B cell (primary cell): ENCODE measurements at places on chromosomes 4 and X.

- DNase-seq: no peak
Measured at GRCh38 chr4:144289667-144290428, 149.3 kb upstream of the GYPA start.

- no peak for DNase-seq
Measured at GRCh38 chr4:156169011-156169410, 215.3 kb upstream of the CTSO start.

GRCh38 chrX:95076449-95076848 lies 1402.4 kb downstream of the FAM133A start:
- no peak for DNase-seq

- DNase-seq: no peak
Measured at GRCh38 chr4:53346920-53347852, 18.7 kb downstream of the SCFD2 start.

DNA sequence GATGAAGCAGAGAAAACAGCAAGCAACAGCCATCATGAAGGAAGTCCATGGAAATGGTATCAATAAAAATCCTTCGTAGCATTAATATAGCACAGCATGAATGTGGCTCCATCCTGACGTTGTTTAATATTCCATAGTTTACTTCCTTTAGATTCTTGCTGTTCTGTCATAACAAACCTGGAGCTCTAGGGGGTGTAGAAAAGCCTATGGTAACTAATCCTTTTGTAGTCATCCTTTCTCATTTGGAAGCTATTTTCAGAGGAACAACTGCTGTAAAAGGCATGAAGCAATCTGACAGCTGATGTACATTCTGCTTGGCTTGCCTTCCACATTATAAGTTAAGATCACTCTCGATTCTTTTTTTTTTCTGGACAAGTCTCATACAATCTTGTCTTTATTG lies 914 bp downstream of the MYOZ2 start:
- DNase-seq: no peak

GRCh38 chr4:120055162-120055561 lies 11.5 kb downstream of the MAD2L1 start:
- DNase-seq: no peak

DNA sequence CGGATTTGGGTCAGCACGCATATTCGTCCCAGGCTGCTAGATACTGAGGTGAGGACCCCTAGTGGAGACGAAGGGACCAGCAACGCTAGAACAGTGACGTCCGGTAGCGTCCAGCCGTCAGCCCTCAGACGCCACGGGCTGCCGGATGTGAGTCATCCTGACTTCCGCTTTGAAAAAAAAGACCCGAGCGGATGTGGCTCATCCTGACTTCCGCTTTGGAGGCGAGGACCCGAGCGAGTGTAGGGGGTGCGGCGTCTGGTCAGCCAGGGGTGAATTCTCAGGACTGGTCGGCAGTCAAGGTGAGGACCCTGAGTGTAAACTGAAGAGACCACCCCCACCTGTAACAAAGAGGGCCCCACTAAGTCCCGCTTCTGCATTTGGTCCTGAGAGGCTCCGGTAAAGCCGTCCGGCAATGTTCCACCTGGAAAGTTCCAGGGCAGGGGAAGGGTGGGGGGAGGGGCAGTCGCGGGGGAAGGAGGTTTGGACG lies at the start of gene MAGEB2:
Gene MAGEB2, plus strand, starts transcription at position 207 of the 487 bp plus-strand sequence. CDS start 3,018 bp downstream, outside the sequence.
- DNase-seq: no peak

DNA sequence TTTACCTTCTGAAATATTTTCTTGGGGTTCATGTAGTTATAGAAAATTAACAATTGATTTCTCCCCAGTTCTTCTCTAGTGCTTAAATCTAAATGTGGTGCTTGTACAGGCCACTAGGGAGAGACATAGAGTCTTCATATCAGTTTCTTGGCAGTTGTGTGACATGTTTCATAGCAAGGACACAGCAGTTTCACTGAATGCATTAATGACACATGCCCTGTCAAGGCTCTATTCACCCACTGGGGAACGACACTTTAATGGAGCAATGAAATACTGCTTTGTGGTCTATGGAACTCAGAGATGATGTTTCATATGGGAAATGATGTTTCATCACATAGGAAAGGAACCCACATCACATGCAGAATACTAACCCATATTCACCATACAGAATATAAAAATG lies 2.8 kb downstream of the VEGFC start:
- no peak for DNase-seq

DNA sequence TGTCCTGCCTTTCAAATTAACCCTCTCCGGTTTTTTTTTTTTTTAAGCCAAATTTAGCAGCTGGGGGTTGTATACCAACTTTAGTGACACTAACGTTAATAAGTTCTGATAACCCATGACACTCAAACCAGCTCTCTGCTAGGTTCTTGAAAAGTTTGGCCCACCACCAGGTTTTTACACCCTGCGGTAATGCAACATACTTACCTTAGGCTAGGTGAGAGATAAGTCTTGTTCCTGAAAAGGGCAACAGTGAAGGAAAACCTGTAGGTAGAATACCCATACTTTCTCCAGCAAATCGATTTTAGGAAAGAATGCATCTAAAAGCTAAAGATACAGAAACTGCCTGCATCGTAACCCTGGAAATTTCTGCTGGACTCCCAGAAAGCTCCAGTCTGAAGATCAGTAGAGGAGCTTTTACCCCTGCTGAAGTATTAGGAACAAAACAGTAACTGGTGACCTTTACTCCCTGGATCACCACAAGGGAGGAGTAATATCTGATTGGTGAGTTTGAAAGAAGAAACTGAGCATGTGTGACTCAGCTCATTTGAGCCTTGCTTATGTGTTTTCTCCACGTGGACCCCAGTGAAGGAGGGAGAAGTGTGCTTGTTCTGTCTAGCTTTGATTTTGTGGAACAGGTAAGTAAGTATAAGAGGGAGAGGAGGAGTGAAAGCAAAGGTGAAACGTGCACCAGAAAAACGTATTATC lies 34.4 kb upstream of the COX18 start:
- DNase-seq: no peak

- DNase-seq: no peak
Measured at GRCh38 chrX:116009861-116010710, 160.5 kb upstream of the AGTR2 start.

GRCh38 chrX:137227151-137227550 lies 193.4 kb upstream of the GPR101 start:
- DNase-seq: no peak

DNA sequence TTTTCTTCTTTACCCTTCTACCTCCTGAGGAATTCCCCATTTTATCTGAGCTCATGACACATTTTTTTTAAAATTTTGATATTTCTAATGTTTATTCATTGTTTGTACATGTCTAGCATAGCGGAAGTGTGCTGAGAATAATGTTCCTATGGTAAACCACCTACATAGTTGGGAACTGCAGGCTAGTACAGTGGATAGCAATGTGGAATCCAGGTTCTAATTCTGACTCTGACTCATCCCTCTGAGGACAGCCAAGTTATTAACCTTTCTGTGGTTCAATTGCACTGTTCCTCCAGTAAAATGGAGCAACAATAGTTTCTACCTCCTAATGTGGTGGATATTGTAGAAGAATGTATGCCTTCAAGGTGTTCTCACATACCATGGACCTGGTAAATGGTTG lies 20.6 kb upstream of the APELA start:
- no peak for DNase-seq

GRCh38 chrX:119887721-119888425 lies 7.8 kb upstream of the AKAP14 start:
- peak; percentile 66 for DNase-seq

- DNase-seq: no peak
Measured at GRCh38 chr4:82559735-82560120, 2.1 kb downstream of the TMEM150C start.

DNA sequence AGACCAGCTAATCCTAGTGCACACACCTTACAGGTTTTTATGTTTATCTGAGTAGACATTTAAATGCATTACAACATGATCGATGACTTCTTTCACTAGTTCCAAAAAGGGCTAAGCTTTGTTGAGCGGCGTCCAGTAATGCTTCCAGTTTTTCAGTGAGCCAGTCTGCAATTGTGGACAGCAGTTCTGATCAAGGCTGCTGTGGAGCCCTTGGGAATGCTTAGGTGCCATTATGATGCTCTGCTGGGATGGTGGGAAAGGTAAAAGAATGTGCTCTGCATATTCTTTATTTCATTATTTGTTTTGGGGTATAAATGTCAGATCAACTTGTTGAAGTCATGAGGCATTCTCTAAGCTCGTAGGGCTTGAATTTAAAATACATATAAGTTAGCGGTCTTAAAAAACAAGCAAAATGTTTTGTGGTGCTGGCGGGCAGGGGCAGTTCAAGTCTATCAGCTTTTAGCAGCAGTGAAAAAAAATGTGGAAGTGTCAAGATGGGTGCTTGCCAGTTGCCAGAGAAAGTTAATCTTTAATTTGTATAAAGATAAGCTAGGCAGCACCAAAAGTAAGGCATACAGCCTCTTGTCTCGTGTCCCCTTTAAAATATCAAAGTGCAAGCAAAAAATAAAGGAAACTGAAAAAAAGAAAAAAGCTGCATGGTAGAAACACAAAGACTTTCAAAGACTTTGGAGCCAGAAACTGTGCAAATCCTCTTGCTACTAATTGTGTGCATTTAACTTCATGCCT lies 5.8 kb downstream of the MID1IP1 start:
- DNase-seq: no peak

DNA sequence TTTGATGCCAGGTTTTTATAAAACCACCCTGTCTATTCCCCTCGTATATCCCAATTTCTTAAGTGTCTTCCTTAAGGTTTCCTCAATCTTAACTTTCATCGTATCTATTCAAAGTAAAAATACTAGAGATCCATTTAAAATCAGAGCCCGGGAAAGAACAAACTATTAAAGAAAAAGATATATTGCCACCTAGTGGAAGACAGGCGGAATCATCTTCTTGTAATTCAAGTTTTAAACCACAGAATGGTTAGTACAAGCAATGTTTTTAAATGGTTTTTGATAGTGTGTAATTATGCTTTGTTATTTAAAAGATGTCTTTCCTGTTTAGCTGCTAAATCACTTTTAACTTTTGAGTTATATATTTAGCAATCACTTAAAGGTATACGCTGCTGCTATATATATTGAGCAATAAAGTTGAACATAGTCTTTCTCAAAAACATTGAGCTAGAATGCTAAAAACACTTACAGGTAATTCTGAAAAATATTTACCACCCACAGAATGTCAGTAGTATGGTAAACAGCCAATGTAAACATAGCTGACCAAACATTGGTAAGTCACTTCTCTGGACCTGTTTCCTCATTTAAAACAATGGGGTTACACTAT lies 18.2 kb downstream of the PRDM8 start:
- peak; percentile 54 for DNase-seq

DNA sequence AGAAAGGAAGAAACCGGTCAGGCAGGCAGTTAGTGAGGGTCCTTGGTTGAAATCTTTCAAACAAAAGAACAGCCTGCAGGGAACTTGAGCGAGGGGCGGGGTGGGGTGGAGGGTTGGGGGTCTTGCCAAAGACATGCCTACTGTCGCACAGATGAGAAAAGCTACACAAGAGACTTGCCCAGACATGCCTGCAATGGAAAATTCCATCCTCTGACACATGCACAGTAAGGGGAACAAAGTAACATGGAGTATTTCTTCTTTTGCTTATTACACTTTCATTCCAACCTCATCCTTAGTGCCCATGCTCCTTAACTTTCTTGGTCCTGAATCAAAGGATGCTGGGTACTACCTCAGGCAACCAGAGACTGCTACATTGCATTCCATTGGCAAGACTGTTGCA lies 1491.2 kb downstream of the STIM2 start:
- no peak for DNase-seq

DNA sequence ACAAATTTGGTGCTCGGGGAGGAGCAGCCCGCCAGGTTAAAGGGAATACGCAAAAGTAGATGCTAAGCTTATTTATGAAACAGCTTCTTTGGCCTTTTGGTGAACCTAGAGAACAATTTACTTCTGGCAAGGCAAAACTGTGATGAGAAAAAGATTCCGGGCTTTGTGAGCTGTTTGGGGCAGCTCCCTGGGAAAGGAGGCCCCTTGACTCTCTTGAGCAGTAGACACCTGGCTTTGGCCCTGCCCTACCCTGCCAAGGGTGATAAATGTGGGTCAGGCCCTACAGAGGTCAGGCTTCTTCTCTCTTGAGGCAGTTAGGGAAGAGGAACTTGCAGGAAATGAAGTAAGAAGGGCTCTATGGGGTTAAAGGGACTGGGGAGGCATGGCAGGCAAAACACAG lies 509.6 kb downstream of the MID1IP1 start:
- DNase-seq: no peak

- no peak for DNase-seq
Measured at GRCh38 chrX:1595711-1596060, 4.3 kb downstream of the AKAP17A start.

- DNase-seq: no peak
Measured at GRCh38 chrX:10358958-10359357, 202.2 kb downstream of the CLCN4 start.

- no peak for DNase-seq
Measured at GRCh38 chrX:47217121-47217851, 1.2 kb upstream of the CDK16 start.

DNA sequence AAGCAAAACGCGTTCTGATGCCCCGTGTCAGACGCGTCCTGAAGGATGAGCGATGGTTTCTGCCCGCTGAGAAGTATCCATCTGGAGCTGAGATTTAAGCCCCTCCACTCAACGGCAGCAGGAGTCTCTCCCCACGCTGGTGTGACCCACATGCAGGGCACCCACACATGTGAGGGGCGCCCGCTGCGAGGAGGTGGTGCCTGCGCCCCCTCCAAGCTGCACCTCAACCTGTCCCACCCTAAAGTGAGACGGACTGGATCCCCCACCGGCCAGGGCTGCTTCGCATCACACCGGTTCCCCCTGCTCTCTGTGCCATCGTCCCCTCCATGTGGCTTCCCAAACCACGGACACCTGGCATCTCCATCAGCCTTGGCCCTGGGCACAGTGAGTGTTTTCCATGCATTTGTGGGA lies 4.5 kb upstream of the PDE6B start:
- no peak for DNase-seq

DNA sequence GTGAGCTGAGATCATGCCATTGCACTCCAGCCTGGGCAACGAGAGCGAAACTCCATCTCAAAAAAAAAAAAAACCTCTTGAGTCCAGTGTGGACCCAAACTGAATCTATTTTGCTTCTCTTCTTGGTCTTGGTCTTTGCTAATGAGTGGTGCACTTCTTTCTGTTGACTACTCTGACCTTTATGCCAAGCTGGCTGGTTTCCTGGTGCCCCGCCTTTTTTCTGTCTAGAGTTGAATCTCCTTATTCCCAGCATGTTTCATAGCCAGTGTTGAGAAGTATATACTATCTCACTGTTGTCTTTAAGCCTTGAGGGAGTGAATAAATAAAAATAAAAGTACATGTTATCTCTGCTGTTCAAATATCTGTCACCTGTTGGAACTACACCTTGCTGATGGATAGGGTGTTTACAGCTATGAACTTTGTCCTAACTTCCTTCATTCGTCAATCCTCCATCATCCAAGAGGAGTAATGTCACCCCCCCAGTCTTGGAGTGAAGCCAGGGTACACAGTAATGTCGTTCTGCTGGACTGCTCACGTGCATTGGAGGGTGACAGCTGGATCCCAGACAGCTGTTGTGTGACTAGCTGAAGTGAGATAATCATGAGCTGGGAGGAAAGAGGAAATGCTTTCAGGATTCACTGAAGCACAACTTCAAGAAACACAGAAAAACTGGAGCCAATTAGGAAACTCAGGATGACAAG lies 99.3 kb upstream of the PRKG2 start:
- DNase-seq: no peak
